ENCODE measurements at places on chromosomes 13 and 19.

DNA sequence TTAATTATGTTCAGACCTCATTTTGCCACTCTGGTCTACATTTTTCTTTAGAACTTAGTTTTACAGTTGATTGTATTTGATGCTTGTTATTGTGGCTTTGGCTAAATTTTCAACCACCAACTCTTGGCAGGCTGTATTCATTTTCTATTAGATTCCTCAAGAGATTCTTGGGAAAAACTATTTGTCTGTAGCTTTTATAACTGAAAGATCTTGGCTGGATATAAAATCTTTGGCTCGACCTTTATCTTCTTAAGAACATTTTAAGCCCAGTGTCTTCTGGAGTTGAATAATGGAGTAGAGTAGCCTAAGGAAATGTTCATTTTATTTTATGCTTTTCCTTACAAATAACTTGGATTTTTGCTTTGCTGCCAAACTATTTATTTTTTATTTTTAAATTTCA, 848.5 kb downstream of the PCDH17 start:
- DNase-seq: no peak

GRCh38 chr13:47000165-47000564, 103.3 kb upstream of the HTR2A start:
- no peak for DNase-seq

- no peak for DNase-seq
Measured at GRCh38 chr13:108350579-108350978, 81.1 kb downstream of the TNFSF13B start.

DNA sequence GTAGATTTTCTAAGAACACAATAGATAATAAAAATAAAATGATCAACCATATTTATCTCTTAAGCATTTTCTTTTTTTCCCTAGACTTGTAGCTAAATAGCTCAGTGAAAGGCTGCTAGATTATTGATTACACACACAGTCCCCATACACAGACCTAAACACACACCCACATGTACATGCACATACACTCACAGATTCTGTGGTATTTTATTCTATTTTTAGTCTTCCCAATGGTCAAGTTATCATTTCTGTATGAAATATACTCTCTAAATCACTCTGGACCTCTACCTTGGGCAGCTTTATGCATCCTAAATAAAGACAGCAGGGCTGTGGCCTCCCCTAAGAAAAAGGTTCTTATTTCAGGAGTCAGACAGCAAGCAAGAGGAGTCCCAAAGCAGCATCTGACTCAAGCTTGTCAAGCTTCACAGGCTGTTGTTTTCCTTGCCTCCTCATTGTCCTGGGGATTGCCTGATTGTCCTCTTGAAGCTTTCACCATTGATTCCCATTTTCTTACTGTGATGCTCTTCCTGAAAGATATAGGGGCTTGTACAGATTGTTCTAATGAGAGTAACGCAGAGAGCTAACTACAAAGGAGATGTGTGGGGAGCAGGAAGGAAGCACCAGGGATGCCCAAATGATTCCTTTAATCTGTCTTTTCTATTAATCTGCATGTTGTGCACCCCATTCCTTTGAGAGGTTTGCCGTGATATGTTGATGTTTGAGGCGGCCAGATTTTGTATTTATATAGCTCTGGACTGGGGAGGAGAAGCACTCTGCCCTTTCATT, 986.5 kb downstream of the PCDH17 start:
- DNase-seq: no peak

- DNase-seq: no peak
Measured at GRCh38 chr19:32540621-32541020, 40.4 kb upstream of the PDCD5 start.

GRCh38 chr19:55528030-55528803, 8.7 kb downstream of the SBK2 start:
- DNase-seq: no peak

GRCh38 chr13:85666356-85666755, 132.9 kb downstream of the SLITRK6 start:
- DNase-seq: no peak

DNA sequence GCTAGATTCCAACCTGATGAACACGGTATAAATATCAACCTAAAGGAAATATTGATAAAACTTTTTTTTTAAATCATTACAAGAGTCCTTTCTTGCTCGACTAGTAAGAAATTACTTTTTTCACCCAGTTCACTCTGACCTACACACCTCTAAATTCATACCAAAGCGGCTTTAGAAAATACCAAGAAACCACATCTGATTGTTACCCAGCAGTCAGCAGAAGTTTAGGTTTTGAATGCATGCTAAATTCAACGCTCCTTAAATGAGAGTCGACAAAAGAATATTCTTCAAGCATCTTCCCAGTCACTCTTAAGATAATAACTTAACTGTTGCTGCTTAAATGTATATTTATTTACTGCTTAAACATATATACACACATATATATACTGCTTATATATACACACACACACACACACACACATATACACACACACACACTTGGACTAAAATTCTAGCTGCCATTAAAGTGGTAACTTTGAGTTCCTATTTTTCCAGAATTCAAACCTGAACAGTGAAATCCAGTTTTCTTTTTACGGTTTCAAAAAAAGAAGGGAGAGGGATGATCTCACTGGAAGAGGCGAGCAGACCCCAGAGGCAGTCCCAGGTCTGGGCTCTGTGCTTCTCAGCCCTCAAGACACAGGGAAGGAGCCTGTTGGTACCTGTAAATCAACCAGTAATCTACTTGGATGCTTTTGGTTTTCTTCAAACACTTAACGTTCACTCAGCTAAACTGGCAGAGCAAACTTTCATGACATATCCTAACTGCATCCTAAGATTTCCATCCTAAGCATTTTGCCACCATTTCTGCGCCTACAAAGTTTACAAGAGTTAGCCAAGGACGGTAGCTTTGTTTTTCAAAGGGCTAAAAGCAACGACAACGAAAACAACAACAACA, 1.7 kb downstream of the STK24 start:
- no peak for DNase-seq

DNA sequence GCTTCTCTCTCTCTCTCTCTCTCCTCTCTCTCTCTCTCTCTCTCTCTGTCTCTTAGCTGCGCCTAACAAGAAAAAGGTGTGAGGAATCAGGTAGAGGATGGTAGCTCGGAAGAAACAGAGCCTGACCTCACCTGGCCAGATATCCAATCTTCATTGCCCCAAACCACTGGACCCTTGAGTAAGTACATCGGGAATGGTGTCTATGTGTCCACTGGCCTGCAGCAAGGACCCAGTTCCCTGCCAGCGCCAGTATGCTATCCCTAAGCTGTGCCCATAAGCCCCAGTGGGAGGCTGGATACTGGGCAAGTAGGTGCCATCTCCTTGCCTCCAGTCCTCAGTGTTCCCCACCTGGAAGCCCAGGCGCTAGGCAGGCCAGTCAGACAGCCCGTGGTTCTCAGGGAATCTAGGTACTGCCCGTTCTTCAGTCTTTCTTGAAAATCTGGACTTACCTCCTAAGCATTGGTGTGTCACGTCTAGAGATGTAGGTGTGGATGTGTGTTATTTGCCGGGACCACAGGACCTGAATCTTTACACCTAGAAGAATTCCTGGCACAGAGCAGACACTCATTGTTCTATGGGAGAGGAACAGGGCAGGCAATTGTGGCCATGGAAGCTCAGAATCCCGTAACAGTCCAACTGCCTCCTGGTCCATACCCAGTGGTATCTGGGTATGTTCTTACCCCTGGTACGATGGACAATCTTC, 7.3 kb downstream of the URAD start:
- no peak for DNase-seq

GRCh38 chr19:343941-344624, 513 bp downstream of the MIER2 start:
- DNase-seq: peak; percentile 12

DNA sequence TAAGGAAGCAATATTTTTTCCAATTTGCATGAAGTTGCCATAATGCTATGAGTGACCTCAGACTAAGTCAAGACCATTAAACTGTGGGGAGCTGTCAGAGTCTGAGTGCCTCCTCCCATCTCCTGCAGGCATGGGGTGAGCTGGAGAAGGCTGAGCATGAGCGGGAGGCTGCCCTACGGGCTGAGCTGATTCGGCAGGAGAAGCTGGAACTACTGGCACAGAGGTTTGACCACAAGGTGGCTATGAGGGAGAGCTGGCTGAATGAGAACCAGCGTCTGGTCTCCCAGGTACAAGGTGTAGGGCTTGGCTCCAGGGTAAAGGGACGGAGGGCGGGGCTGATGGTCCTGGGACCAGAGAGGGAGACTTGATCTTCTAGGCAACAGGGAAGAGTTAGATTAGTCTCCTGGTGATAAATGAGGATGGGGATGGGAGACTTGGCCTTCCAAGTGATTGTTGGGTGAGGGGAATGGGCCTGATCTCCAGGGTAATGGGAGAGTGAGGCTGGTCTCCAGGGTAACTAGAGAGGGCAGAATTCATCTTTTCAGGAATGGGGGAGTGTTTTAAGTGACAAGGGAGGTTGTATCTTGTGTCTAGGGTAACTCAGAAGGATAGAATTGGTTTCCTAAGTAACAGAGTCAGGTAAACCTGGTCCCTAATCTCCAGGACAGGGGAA, 36.0 kb downstream of the SPTBN4 start:
- DNase-seq: no peak

DNA sequence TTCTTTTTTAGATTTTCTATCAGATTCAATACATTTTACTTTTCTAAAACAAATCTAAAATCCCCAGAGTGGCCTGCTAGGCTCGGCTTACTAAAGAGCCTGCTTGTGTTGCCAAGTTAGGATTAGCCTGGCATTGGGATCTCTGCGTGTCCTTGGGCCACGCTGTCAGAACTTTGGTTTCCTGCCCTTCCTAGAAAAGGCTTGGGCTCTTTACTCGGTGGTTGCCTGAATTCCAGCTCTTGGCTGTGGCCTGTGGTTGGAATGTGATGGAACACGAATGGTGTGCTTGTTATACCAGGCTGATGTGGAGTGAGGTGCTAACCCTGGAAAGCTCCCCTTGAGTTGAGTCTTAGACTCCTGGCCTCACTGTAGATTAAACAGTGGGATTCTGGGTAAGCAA, 8.5 kb downstream of the SPATA13 start:
- no peak for DNase-seq

All from stimulated activated CD4-positive, alpha-beta T cell treated with anti-CD3 and anti-CD28 coated beads, TNF-alpha, amount 100 ng/mL, for 4 hours (primary cell).